ENCODE measurements at places on chromosomes 4 and X. TPM values are rescaled to one million over a fixed set of nuclear protein-coding genes. Genes with fewer than 3 reads are reported as not detected.

Gene LRIT3
- 0.47 TPM for total RNA-seq

- DNase-seq = no peak
- H3K27ac ChIP-seq = no peak overlapping the region
- H3K36me3 ChIP-seq = no peaks in the 10 kb centered on the region
- H3K4me3 ChIP-seq = no peak overlapping the region
- no peaks in the 10 kb centered on the region for H3K4me1 ChIP-seq
Observed at GRCh38 chr4:127421437-127421836, 211.3 kb upstream of the INTU start.

GRCh38 chr4:183286590-183287308 lies 33.3 kb downstream of the CLDN22 start:
- no peaks in the 10 kb centered on the region for H3K27me3 ChIP-seq
- no peak overlapping the region for H3K4me3 ChIP-seq
- H3K4me1 ChIP-seq = no peaks in the 10 kb centered on the region
- H3K36me3 ChIP-seq = peaks cover 42% of the 10 kb centered on the region
- no peak overlapping the region for H3K27ac ChIP-seq

DNA sequence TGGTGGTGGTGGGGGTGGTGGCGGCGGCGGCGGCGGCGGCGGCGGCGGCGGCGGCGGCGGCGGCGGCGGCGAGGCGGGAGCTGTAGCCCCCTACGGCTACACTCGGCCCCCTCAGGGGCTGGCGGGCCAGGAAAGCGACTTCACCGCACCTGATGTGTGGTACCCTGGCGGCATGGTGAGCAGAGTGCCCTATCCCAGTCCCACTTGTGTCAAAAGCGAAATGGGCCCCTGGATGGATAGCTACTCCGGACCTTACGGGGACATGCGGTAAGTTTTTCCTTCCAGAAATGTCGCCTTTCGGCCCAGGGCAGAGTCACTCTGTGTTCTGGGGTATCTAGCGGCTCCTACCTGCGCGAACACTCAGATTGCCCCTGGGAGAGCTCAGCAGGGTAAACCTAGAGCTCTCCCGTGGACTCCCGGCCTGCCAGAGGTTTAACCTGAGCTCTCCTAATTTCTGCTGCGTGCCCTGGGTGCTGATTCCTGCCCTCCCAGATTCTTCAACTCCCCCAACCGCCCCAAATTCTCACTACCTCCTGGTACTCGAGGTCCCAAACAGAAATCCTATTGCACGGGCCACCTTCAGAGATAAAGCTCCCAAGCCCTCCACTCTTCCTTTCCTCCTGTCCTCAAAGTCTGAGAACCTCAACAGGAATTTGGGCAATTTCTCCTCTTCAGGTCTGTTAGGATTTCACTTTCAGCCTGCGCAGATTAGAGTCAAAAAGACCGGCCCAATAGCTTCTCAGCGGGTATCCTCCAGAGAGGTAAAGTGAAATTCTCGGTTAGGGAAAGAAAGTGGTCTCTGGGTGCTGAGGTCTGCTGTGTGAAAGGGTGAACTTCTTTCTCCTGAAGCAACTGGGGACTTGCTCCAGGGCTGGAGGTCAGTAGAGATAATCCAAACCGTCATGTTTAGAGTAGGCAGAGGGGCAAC lies 2.9 kb downstream of the AR start:
- no peak overlapping the region for H3K27ac ChIP-seq
- H3K27me3 ChIP-seq = no peaks in the 10 kb centered on the region
- no peaks in the 10 kb centered on the region for H3K36me3 ChIP-seq
- DNase-seq = no peak
- no peaks in the 10 kb centered on the region for H3K4me1 ChIP-seq
- no peak overlapping the region for H3K4me3 ChIP-seq

Gene GSX2
- not detected for total RNA-seq

GRCh38 chr4:27000122-27000521 lies 139.5 kb downstream of the STIM2 start:
- no peak for DNase-seq
- H3K27ac ChIP-seq = no peak overlapping the region
- H3K4me3 ChIP-seq = no peak overlapping the region
- H3K4me1 ChIP-seq = no peaks in the 10 kb centered on the region
- H3K36me3 ChIP-seq = no peaks in the 10 kb centered on the region

DNA sequence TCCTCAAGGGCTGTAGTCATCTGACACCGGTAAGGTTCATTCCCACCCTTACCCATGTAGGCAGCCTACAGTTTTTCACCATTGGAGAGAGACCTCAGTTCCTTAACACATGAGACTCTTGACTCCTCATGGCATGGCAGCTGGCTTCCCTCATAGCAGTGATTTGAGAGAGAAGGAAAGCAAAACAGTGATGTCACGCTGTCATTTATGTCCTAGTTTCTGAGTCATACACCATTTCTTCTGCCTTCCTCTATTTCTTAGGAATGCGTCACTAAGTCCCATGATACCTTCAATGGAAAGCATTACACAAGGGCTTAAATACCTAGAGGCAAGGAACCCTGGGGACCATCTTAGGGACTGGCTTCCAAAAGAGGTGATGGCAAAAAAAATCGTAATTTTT lies 226.1 kb downstream of the SPCS3 start:
- no peaks in the 10 kb centered on the region for H3K4me1 ChIP-seq
- no peak for DNase-seq
- H3K27ac ChIP-seq = no peak overlapping the region
- no peak overlapping the region for H3K4me3 ChIP-seq

GRCh38 chr4:8575457-8575856 lies 4.7 kb upstream of the GPR78 start:
- peaks cover 26% of the 10 kb centered on the region for H3K27me3 ChIP-seq
- peaks cover 12% of the 10 kb centered on the region for H3K4me1 ChIP-seq
- DNase-seq = no peak
- H3K36me3 ChIP-seq = no peaks in the 10 kb centered on the region
- H3K27ac ChIP-seq = no peak overlapping the region
- no peak overlapping the region for H3K4me3 ChIP-seq

Gene PABPC5
- total RNA-seq = not detected

Gene GALNT7
- total RNA-seq = 21.3 TPM

DNA sequence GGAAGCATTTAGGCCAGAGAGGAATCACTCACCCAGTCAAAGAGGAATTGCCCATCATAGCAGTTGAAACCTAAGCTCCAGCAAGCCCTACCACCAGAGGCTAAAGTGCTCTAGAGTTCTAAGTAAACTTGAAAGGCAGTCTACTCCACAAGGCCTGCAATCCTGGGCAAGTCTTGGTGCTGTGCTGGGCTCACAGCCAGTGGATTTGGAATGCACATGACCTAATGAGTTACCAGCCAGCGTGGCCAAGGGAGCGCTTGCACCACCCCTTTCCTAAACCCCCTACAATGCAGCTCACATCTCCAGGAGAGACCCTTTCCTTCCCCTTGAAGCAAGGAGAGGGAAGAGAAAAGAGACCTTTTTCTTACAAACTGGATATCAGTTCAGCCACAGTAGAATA lies 445.7 kb downstream of the GASK1B start:
- H3K4me1 ChIP-seq = no peaks in the 10 kb centered on the region
- no peaks in the 10 kb centered on the region for H3K27me3 ChIP-seq
- DNase-seq = no peak
- H3K4me3 ChIP-seq = no peak overlapping the region
- H3K27ac ChIP-seq = no peak overlapping the region
- no peaks in the 10 kb centered on the region for H3K36me3 ChIP-seq

DNA sequence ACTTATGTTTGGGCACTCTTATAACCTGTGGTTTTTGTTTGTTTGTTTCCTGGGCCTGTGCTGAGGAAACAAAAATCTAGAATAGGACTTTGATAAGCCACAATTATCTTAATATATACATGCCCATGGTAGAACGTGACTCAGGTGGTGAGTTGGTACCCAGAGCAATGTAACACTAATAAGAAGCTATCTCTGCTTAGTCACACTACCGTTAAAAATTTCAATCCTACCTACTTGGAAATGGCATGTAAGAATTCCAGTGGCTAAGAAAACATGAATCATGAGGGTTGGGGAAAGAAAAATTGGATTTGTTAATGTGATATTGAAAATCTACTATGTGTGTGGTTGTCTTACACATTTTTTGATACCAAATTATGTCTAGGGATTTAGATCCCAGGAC lies 30.5 kb upstream of the ADGRG2 start:
- no peaks in the 10 kb centered on the region for H3K27me3 ChIP-seq
- DNase-seq = no peak
- H3K27ac ChIP-seq = no peak overlapping the region
- H3K4me3 ChIP-seq = no peak overlapping the region
- no peaks in the 10 kb centered on the region for H3K4me1 ChIP-seq
- no peaks in the 10 kb centered on the region for H3K36me3 ChIP-seq

Gene APLN
- total RNA-seq = 0.22 TPM

DNA sequence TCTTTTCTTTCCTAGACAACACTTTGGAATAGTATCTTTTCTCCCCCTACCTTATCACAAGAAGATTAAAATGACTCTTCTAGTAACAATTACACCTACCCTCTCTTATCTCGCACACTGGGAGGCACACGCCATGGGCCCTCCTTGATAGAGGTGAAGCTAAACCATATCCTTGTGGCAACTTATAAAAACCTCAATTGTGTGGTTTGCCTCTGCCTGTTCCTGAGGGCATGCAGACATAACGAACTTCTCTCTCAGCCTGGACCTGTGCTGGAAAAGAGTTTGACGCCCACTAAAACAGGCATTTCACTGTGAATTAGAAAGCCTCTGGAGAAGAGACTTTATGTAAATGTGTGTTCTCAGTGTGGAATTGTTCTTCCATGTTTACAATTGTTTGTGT lies 141.2 kb downstream of the NDST3 start:
- DNase-seq = no peak
- no peak overlapping the region for H3K27ac ChIP-seq
- H3K4me3 ChIP-seq = no peak overlapping the region

GRCh38 chr4:20126906-20127305 lies 124.8 kb upstream of the SLIT2 start:
- H3K36me3 ChIP-seq = no peaks in the 10 kb centered on the region
- DNase-seq = no peak
- H3K27ac ChIP-seq = no peak overlapping the region
- no peaks in the 10 kb centered on the region for H3K4me1 ChIP-seq

DNA sequence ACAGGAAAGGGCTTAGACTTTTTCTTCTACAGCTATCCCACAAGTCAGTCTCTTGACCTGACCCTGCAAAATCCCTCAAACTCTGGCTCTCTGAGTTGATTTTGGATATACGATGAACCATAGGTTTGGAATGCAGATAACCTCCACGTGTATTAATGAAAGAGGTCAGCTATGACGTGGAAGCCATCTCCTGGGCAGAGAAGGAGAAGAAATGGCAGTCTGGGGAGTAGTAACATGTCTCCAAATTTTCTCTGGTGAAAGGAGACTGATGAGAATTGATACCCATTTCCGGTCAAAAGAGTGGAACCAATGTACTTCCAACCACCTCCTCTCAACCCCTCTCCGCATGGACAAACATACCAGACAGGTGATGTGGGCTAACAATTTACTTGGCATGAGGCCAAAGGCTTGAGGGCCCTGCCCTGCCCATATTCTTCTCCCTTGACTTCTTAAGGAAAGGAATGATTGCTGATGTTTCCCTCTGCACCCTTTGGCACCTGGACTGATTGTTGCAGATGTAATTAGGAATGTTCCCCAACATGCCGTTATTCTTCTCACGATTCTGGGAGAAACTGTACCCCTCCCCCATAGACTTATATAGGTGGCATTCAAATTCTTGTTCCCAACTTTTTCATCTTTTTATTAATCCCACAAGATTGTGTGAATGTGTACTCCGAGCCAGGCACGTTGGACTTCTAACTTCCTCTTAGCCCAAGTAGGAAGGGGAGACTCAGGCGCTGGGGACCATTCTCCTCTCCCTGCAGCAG lies 580 bp upstream of the PLS3 start:
- H3K27ac ChIP-seq = peak overlapping the region; percentile 85
- H3K36me3 ChIP-seq = no peaks in the 10 kb centered on the region
- H3K4me1 ChIP-seq = peaks cover 25% of the 10 kb centered on the region
- DNase-seq = peak; percentile 48
- peak overlapping the region; percentile 70 for H3K4me3 ChIP-seq
- H3K27me3 ChIP-seq = no peaks in the 10 kb centered on the region

- H3K36me3 ChIP-seq = no peaks in the 10 kb centered on the region
- DNase-seq = no peak
- H3K4me1 ChIP-seq = no peaks in the 10 kb centered on the region
Observed at GRCh38 chrX:147847999-147848398, 63.7 kb upstream of the FMR1 start.

Gene ADAMTS3
- not detected for total RNA-seq

DNA sequence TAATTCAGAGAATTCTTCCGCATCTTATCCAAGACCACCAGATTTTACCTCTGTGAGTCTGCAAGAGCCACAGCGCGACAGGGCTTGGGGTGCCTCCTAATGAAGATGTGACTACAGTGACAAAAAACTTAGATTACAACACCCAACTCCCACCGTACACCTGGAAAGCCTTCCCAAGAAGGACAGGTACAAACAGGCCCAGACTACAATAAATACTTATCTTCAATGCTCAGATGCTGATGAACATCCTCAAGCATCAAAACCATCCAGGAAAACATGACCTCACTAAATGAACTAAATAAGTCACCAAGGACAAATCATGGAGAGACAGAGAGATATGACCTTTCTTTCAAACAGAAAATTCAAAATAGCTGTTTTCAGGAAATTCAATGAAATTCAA lies 20.8 kb upstream of the ABCG2 start:
- no peak for DNase-seq
- no peaks in the 10 kb centered on the region for H3K27me3 ChIP-seq
- peaks cover 17% of the 10 kb centered on the region for H3K4me1 ChIP-seq
- no peaks in the 10 kb centered on the region for H3K36me3 ChIP-seq

Gene DUSP9
- 14.2 TPM for total RNA-seq

GRCh38 chr4:21447301-21448054 lies 501.1 kb downstream of the KCNIP4 start:
- no peak overlapping the region for H3K27ac ChIP-seq
- no peaks in the 10 kb centered on the region for H3K27me3 ChIP-seq
- H3K36me3 ChIP-seq = no peaks in the 10 kb centered on the region
- H3K4me3 ChIP-seq = no peak overlapping the region
- H3K4me1 ChIP-seq = no peaks in the 10 kb centered on the region

- DNase-seq = no peak
- H3K27me3 ChIP-seq = no peaks in the 10 kb centered on the region
- H3K4me3 ChIP-seq = no peak overlapping the region
- H3K36me3 ChIP-seq = no peaks in the 10 kb centered on the region
- no peak overlapping the region for H3K27ac ChIP-seq
Observed at GRCh38 chr4:112403101-112403945, 106.2 kb downstream of the ALPK1 start.

DNA sequence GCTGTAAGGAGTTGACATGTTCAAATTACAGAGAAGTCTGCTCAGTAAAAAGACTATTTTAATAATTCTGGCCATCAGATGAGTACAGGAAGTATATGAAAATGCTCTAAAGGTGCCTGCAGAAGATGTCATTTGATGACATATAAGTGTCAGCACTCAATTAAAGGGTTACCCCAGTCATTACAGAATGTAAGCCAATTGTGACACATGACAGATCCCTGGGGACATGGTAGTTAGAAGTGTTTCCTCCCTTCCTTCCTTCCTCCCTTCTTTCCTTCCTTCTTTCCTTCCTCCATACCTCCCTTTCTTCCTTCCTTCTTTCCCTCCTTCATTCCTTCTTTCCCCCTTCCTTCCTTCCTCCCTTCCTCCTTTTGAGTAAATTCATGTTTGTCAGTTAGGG lies 453.0 kb downstream of the RAPGEF2 start:
- H3K36me3 ChIP-seq = no peaks in the 10 kb centered on the region
- DNase-seq = no peak
- H3K27me3 ChIP-seq = no peaks in the 10 kb centered on the region

GRCh38 chr4:100285121-100285520 lies 94.9 kb upstream of the DDIT4L start:
- no peak overlapping the region for H3K27ac ChIP-seq
- H3K27me3 ChIP-seq = no peaks in the 10 kb centered on the region
- H3K4me1 ChIP-seq = peaks cover 6% of the 10 kb centered on the region

Gene TRPC3
- total RNA-seq = 0.25 TPM

All from HCT116 (cell line).